ENCODE measurements at places on chromosomes 16 and 17.

GRCh38 chr17:78401246-78401645, 22.8 kb downstream of the PGS1 start:
- DNase-seq, result no peak

GRCh38 chr17:32827227-32827626, 49.7 kb downstream of the MYO1D start:
- no peak for DNase-seq

DNA sequence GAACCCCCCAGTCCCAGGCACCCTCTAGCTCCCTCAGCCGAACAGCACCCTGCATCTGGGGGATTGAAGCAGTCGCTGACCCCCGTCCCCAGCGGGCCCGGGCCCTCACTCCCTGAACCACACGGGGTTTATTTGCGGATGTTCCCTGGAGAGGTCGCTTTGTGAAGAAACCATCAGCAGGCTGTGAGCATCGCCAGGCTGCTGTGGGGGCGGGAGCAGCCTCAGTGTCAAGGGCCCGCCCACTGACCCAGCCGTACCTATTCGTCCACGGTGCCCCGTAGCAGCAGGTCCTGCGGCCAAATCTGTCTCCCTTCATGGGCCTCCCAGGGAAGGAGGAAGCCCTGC, 6.4 kb upstream of the RAB40C start:
- no peak for DNase-seq

- DNase-seq, result peak; percentile 4
These were observed 9.8 kb upstream of the MAP3K14 start for GRCh38 chr17:45326626-45327025.

DNA sequence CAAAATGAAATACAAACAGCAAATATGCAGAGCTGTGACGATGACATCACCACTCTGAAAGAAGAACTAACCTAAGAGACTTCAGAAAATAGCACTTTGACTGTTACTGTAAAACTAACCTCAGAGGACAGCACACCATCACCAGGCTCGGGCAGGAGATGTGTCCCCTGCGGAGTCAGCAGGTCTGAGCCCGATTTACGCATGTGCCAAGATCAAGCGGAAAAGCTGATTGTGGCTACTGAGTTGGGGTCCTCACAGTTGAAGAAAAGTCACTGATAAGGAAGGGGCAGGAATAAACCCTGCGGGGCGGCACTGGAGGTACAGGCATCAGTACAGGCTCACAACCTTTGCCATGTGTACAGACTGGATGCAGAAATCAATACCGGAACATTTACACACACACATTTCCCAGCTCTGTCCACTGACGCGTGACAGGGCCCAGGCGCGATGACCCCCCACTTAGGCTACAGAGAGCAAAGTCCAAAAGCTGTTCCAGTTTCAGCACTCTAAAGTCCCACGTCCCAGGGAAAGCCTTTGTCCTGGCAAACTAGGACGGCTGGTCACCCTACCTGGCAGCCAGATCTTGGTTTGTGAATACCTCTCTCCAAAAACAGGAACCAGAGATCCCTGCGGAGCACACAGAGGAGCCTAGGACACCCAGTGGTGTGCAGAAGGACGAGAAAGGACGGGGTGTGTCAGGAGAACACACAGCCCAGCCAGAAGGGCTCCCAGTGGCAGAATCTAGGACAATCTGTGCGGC, 21.5 kb downstream of the TRAP1 start:
- DNase-seq, result no peak

GRCh38 chr17:82399041-82399441, 19.1 kb upstream of the HEXD start:
- DNase-seq, result no peak

DNA sequence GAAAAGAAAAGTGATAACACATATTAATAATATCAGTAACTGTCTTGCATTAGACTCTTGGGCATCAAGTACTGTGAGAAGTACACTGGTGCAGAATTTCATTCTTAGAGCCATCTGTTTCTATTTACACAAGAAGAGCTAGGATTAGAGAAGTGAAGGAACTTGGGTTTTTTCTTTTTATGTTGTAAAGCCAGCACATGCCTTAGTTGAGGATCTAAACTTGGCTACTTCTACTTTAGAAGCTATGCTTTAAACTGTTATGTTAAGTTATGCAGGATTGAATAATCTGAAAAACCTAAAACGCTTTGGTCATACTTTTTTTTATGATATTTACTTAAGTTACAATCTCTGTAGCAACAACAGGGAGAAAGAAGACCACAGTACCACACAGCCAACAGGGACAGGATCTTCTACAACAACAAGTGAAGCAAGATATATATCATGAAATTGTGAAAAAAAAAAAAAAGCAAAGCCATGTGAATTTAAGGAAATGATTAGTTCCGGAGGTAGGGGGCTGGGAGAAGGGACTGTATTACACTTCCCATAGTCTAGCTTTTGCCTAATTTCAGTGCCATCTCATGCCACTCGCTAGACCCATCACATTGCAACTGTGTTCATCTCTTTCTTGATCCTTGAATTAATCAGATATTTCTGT, 305.1 kb upstream of the GOT2 start:
- DNase-seq, result no peak

- no peak for DNase-seq
These were observed 78.0 kb upstream of the ZNF750 start for GRCh38 chr17:82917699-82918345.
